Kidney epithelial cell (primary cell): ENCODE measurements at places on chromosomes 12 and 14. TPM values are rescaled to one million over a fixed set of nuclear protein-coding genes. Genes with fewer than 3 reads are reported as not detected.

The CRIP1 gene
- 2.0 and 11.1 TPM in 2 replicates for total RNA-seq

GRCh38 chr12:19550626-19551025, 111.3 kb downstream of the AEBP2 start:
- no peak for DNase-seq

GRCh38 chr14:52021957-52022600, 32.7 kb downstream of the RTRAF start:
- no peak for DNase-seq

DNA sequence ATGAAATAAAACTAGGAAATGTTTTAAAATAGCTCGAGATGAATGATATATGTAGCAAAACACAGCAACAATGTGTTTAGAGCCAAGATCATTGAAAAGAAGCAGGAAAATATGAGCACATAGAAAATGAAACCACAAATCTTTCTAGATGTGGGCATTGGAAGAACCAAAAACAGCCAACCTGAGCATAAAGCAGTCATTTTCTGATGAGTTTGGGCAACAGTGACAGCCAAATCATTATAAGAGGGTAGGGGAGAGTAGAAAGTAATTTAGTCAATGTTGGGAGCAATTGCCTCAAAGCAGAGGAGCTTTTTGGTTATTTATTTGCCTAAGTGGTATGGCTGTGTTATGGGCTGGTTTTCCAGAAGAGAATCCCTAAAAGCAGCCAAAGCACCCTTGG, 8.8 kb upstream of the BICDL1 start:
- DNase-seq, result no peak

The SUOX gene
- total RNA-seq, result 12.0 and 18.0 TPM in 2 replicates

The SERPINA1 gene
- total RNA-seq, result 18.1 and 23.2 TPM in 2 replicates

The DHRS2 gene
- 3.6 and 5.8 TPM in 2 replicates for total RNA-seq

DNA sequence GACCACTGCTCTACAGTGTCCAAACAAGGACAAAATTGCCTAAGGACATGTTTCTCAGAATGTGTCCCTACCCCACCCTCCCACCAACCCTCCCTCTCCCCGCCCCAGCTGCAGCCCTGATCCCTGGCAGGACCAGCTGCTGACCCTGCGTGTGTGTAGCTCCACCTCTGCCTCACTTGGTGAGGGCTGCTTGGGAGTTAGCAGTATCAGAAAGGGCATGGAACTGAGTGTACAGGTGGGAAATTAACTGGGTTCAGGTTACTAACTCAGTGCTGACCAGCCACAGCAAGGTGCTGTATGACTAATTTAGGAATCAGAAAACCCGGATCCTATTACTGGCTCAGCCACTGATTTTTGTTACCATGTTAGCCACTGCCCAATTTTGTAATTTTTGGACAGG, 11.3 kb upstream of the PLEKHD1 start:
- DNase-seq, result no peak

GRCh38 chr12:4829161-4829792, 80.4 kb upstream of the KCNA1 start:
- DNase-seq, result no peak
